ENCODE measurements at places on chromosomes 4 and X.

DNA sequence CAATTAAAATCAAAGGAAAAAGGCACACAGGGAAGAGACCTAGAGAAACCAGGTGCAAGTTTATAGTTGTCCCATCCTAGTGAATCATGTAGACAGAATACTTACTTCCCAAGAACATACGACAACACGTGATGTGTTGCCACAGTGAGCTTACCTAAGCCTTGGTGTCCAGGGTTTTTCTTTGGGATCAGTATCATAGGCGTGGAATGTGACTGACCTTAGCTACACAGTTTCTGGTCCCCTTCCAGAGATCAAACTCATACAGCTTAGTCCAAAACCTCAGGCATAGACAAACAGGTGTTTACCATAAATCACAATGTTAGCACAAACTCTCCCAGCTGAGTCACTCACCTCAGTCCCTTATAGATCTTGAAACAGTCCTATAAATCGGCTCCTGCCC is 17.7 kb downstream of the SLC25A31 start:
- no peak for DNase-seq

DNA sequence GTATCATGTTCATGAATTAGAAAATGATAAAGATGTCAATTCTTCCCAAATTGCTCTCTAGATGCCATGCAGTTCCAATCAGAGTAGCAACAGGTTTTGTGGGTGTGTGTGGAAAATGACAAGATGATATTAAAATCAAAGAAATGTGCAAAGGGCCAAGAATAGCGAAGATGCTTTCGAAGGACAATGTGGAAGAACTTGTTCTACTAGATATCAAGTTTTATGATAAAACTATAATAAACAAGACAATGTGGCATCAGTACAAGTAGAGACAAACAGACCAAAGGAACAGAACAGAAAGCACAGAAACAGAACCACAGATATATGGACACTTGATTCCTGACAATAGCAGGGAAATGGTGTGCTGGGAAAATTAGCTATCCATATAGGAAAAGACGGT is 9.0 kb downstream of the TAB3 start:
- DNase-seq, result no peak

DNA sequence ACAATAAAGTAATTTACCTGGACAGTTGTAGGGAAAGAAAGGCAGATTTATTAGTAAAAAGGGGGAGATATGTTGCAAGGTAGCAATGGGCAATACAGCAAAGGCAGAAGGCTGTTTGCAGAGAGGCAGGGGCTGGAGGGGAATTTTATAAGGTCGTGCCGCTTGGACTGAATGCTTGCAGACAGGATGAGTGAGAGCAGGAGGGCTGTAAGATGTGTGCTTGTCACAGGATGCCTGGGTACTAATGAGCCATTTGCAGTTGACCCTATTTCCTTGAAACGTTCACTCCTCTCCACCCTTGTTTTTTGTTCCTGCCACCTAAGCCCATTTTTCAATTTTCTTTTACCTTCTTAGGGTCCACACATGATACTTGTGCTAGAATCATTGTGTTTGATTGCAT is 214.7 kb downstream of the TRAM1L1 start:
- DNase-seq, result no peak

- no peak for DNase-seq
Observed at GRCh38 chr4:11069581-11070211, 359.0 kb downstream of the HS3ST1 start.

DNA sequence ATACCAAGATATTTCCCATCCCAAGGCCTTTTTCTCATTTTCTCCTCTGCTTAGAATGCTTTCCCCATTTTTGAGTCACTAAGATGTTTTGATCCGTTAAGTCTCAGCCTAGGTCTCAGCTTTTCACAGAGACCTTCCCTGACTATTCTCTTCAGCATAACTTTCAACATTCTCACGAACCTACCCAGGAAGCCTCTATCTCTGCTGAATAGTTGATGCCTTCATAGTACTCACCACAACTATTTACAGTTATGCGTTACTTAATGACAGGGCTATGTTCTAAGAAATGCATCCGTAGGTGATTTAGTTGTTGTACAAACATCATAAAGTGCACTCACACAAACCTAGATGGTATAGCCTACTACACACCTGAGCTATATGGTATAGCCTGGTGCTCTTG is 64.5 kb downstream of the ARL9 start:
- no peak for DNase-seq

GRCh38 chrX:1577845-1578244 is 13.6 kb upstream of the AKAP17A start:
- DNase-seq, result no peak

- no peak for DNase-seq
Observed at GRCh38 chrX:11172415-11172814, 61.3 kb downstream of the HCCS start.

DNA sequence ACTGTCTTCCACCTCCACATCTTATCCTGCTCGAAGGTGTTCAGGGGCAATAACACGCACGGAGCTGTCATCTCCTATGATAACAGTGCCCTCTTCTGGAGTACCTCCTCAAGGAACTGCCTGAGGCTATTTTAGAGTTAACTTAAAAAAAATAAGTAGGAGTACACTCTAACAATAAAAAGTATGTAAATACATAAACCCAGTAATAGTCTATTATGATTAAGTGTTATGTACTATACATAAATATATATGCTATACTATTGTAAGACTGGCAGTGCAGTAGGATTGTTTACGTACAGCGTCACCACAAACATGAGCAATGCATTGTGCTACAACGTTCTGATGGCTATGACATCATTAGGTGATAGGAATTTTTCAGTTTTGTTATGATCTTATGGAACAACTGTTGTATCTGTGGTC is 34.5 kb upstream of the TLR2 start:
- DNase-seq, result peak; percentile 3

DNA sequence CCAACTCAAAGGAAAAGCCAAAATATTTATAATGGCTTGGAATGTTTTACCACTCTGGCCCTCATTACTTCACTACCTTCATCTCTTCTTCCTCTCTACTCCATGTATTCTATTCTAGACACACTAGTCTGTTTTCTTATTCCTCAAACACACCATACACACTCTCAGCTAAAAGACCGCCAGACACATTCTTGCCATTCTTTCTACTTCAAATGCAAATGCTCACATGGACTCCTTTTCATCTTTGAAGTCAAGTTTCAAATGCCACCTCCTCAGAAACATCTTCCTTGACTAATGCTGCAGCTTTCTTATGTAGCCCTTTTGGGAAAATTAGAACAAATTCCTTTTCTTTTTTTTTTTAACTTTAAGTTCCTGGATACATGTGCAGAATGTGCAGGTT is 412.9 kb upstream of the FMR1 start:
- DNase-seq, result no peak

- no peak for DNase-seq
Observed at GRCh38 chr4:84151574-84151973, 347.5 kb downstream of the NKX6-1 start.

DNA sequence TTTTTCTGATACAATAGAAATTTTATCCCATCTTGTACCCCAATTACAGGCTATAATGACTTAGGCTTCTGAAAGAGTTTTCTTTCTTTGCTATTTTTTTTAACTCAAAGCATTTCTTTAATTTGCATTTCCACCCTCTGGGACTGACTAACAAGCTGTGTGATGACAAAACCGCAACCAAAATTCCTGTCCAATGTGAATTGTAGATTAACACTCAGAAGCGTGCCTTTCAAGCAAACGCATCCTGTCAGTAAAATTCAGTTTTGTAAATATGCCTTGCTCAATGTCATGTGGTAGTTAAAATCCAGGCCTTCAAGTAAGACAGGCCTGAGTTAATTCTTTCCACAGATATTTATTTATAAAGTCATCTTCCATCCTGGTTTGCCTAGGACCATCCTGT is 50.3 kb downstream of the STK32B start:
- no peak for DNase-seq

GRCh38 chrX:11663875-11664210 is 1.9 kb downstream of the ARHGAP6 start:
- DNase-seq, result no peak

GRCh38 chr4:83989835-83990234 is 453.9 kb downstream of the GPAT3 start:
- DNase-seq, result no peak

DNA sequence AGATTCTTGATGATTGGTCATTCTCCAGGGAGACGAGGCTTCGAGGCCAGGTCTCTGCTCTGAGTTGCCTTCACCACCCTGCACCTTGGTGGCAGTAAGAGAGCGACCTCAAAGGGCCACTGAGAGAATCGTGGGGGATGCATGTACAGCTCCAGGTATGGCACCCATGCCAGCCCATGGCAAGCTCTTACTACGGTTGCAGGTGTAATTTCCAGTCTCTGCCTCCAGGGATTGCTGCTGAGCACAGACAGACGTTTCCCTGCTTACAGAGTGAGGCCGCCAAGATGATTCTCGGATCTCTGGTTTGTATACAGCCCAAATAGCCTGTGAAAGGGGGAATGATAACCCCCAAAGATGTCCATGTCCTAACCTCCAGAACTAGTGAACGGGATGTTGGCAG is 16.3 kb upstream of the DRD5 start:
- no peak for DNase-seq

DNA sequence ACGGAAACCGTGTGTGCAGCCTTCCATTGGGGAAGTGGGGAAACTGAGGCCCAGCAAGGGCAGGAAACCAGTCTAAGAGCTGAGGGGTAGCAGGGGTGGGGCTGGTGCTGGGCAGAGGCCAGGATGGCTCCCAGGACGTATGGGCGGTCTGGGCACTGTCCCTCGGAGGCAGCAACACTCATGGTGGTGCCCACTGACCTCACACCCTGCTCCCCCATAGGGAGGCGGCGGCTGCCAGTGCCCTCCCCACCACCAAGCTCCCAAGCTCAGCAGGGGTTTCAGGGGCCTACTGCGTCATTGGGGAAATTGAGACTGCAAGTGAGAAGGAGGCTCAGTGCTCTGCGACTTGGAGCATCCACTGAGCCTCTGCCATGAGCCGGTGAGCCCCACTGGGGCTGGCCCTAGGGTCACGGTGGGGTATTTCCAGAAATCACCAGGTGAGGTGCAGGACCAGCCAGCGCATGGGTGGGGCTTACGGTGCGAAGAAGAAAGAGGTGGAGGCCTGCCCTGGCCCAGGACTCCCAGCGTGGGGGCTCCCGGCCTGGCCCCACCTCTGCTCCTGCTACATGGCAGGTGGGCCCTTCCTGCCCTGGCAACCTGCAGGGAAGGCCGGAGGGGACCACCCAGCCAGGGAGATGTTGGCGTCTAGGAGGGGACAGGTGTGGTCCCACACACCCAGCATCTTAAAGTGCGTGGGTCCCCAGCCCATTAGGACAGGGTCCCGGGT is 915 bp downstream of the MSANTD1 start:
- no peak for DNase-seq

DNA sequence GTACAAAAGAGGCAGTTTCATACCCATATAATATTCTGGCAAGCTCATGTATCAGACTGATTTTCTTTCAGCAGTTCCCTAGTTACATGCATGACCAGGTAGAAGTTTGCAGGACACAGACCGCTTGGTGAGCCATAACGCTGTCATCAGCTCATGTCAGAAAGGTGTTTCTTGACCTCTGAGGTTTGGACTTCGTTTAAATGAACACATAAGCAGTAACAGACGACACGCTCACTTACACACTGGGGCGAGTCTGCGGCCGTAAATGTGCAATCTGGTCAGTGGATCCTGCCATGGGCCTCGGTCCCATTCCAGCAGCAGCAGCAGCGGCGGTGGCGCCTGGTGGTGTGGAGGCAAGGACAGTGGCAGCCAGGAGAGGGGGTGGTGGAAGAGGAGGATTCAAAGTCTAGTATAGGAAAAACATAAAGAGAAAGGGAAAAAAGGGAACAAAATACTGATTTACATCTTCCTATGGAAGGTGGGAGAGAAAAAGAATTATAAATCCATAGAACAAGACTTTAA is 111.9 kb upstream of the CBR4 start:
- DNase-seq, result no peak

DNA sequence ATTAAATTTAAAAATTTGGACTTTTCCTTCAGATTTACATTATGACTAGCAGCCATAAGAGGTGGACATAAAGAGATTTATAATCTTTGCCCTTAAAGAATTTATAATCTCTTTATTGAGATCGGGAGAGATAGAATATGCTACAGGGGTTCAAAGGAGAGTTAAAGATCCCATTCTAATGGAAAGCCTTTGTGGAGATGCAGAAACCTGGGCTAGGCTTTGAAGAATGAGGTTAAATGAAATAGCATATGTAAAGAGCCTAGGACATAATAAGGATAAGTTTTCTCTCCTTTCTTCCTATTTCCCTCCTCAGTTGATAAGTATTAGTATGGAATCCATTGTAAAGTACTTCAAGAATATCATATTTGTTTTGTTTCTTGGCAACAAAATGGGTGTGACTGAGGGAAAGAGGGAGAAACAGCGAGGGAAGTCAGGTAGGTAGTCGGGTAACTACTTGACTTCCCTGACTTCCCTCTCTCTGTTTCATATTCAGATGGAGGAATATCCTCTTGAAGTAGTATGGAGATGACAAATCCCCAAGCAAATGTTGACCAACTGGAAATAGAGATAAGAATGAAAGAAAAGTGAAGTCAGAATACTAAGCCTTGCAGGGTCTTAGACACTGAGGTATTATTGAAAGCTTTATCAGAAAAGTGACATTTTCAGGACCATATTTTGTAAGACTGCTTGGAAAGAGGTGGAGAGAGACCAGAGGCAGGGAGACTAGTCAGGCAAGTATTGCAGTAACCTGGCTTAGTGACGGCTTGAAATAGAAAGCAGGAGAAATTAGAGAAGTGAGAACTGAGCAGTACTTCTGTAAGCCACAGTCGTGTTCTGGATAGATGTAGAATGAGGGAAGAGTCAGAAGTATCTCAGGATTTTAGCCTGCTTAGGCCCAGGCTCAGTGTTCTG is 82.9 kb downstream of the PDLIM5 start:
- DNase-seq, result no peak

DNA sequence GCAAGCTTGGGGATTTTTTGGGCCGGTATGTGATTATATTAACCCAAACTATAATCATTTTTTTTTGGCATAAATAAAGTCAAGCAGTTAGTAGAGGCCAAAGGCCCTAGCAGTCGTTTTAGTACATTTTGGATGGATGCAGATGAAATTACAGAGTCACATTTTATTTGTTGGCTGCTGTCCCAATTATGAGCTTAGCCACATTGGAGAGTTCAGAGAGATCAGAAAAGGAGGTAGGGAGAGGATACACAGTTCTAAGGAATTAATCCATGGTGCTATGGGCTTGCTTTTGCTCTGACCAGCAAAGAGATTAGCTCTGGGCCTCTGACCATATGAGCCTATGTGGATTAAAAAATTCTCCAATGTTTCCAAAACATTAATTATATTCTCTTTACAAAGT is 395.1 kb downstream of the RAPGEF2 start:
- no peak for DNase-seq

- no peak for DNase-seq
Observed at GRCh38 chrX:51361251-51361650, 28.6 kb downstream of the NUDT10 start.

- DNase-seq, result no peak
Observed at GRCh38 chr4:98663226-98664006, 5.0 kb upstream of the TSPAN5 start.
